ENCODE measurements at places on chromosomes 6 and 20. TPM values are rescaled to one million over a fixed set of nuclear protein-coding genes. Genes with fewer than 3 reads are reported as not detected.

The DNAH8 gene
- not detected for polyA plus RNA-seq

The TINAG gene
- not detected for polyA plus RNA-seq

The ANKS1A gene
- polyA plus RNA-seq: 9.8 TPM

DNA sequence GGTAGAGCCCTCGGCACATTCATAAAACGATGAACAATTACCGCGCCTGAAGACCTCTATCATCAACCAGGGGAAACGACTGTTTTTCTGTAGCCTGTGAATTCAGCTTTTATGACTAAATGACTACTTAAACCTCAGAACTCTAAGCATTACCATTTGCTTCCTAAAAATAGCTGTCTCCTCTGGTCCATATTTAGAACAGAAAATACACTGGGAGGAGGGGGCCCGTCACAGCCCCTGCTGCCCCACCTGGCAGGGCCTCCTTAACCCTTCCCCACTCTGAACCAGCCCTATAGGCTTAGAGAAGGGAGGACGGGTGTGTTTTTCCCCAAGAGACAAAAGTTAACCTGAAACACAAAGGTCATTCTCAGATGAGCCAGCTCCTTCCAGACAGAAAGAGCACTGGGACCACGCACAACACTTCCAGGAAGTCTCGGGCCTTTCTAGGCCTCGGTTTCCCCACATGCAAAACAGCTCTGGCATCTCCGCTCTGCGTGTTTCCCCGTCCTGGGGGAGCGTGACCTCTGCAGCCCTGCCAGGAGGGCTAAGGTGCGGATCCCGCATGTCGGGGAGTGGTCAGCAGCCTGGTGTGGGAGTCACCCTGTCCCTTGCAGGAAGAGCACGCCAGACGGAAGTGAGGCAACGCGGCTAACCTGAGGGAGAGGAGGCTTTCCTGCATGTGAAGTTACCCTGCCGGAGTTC, 193.9 kb downstream of the DLL1 start:
- H3K27ac ChIP-seq: no peak overlapping the region
- H3K4me3 ChIP-seq: no peak overlapping the region
- DNase-seq: no peak
- no peaks in the 10 kb centered on the region for H3K27me3 ChIP-seq

- H3K36me3 ChIP-seq: no peaks in the 10 kb centered on the region
- DNase-seq: no peak
- no peaks in the 10 kb centered on the region for H3K4me1 ChIP-seq
- H3K27ac ChIP-seq: no peak overlapping the region
- no peak overlapping the region for H3K4me3 ChIP-seq
Observed at GRCh38 chr20:42046371-42047085, 428.4 kb upstream of the CHD6 start.

GRCh38 chr20:47392721-47393073, 36.2 kb upstream of the ZMYND8 start:
- DNase-seq: no peak
- H3K27ac ChIP-seq: no peak overlapping the region
- H3K4me3 ChIP-seq: no peak overlapping the region
- no peaks in the 10 kb centered on the region for H3K27me3 ChIP-seq
- no peaks in the 10 kb centered on the region for H3K36me3 ChIP-seq

DNA sequence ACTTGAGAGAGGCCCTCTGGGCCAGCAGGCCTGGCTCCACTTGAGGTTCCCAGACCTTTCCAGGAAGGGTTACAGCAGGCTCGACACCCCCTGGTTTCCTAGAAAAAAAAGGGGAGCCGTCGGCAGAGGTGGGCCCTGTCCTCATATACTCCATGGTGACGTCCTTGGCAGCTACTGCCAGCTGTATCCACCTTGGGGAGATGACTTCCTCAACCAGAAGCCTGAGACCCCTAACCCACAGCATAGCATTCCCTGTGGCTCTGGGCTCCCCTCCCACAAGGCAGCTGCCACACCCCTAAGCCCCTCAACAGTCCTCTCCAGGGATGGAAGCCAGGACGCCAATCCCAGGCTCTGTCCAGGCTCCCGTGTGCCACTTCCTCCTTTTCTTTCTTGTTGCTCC, 294.8 kb downstream of the CDC5L start:
- no peaks in the 10 kb centered on the region for H3K36me3 ChIP-seq
- no peaks in the 10 kb centered on the region for H3K27me3 ChIP-seq
- DNase-seq: no peak
- H3K4me3 ChIP-seq: no peak overlapping the region
- H3K27ac ChIP-seq: no peak overlapping the region

DNA sequence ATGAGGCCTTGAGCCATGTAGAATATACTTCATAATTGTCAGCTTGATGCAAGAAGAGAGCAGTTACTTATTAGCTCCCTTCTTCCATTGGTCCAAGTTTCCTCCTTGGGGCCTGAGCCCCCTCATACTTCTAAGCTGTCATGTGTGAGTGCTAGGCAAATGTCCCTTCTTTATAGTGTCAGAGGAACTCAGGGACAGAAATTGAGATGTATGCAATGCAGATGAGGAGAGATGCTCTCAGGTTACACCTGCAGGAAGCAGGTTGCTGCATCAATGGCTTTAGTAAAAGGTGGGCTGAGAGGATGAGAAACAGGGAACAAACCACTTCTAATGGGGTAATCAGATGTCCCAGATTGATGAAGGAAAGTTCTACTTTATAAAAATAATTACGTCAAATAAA, 6.7 kb upstream of the PDSS2 start:
- no peaks in the 10 kb centered on the region for H3K27me3 ChIP-seq
- H3K4me3 ChIP-seq: no peak overlapping the region
- no peaks in the 10 kb centered on the region for H3K36me3 ChIP-seq
- DNase-seq: no peak

- peak; percentile 84 for DNase-seq
- H3K27me3 ChIP-seq: no peaks in the 10 kb centered on the region
- no peak overlapping the region for H3K4me3 ChIP-seq
- H3K27ac ChIP-seq: no peak overlapping the region
- no peaks in the 10 kb centered on the region for H3K4me1 ChIP-seq
Observed at GRCh38 chr20:59751075-59751711, 146.9 kb downstream of the PHACTR3 start.

DNA sequence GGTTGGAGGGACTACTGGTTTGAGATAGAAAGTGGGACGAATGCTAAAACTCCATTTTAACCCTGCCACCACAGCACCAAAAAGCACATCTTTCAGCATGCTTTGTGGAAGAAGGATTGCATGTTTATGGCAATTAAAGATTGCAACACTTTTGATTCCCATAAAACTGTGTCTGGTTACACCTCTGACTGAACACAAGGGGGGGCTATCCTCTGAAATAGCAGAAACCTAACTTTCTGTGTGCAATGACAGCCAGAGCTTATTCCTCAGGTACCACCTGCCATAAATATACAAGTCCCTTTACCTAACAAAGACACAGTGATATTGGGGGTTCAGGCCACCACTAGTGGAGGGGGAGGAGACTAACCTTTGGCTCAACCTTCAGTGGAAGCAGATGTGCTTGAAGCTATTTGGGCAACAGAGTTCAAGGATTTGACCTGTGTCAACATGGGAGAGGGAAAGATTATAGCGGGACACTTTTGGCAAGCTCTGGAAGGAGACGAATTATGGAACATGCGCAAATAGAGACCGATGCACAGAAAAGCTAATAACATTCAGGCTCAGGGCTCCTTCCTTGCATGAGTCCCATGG, 9.6 kb upstream of the PLG start:
- no peaks in the 10 kb centered on the region for H3K27me3 ChIP-seq
- no peak overlapping the region for H3K27ac ChIP-seq
- H3K4me3 ChIP-seq: no peak overlapping the region

GRCh38 chr20:59850018-59850641, 83.3 kb downstream of the SYCP2 start:
- no peaks in the 10 kb centered on the region for H3K4me1 ChIP-seq
- no peak overlapping the region for H3K4me3 ChIP-seq
- no peaks in the 10 kb centered on the region for H3K36me3 ChIP-seq

DNA sequence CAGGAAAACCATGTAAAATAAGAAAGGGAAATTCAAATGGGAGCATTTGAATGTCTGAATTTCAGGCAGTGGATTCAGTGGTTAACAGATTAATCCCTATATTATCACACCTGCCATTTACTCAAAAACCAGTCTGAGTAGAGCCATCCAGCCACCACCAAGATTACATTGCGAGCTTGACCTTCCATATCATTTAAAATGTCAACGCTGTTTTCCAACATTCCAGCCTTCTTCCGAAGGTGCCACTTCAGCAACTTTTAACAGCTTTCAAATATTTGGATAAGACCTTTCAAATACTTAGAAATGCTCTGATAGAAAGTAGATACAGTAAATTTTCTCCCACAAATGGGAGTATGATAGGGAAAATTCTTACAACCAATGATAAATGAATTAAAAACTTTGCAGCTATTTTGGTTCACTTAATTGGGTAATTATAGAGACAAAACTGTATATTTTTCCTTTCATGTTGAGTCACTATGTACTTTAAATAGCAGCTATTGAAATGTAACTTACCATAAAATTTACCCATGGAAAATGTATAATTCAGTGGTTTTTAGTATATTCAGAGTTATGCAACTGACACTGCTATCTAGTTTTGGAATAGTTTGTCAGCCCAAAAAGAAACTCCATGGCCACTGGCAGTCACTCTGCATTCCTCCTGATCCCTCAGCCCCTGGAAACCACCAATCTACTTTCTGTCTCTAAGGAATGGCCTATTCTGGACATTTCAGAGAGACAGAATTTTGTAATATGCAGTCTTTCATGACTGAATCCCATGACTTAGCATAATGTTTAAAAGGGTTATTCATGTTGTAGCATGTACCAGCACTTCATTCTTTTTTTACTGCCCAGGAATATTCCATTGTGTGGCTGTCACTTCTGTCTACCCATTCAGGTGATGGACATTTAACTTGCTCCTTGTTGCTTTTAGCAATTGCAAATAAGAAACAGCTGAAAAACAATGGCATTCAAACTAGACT, 21.5 kb downstream of the EZR start:
- no peak overlapping the region for H3K4me3 ChIP-seq
- no peak overlapping the region for H3K27ac ChIP-seq
- H3K27me3 ChIP-seq: no peaks in the 10 kb centered on the region
- DNase-seq: no peak
- H3K36me3 ChIP-seq: no peaks in the 10 kb centered on the region

DNA sequence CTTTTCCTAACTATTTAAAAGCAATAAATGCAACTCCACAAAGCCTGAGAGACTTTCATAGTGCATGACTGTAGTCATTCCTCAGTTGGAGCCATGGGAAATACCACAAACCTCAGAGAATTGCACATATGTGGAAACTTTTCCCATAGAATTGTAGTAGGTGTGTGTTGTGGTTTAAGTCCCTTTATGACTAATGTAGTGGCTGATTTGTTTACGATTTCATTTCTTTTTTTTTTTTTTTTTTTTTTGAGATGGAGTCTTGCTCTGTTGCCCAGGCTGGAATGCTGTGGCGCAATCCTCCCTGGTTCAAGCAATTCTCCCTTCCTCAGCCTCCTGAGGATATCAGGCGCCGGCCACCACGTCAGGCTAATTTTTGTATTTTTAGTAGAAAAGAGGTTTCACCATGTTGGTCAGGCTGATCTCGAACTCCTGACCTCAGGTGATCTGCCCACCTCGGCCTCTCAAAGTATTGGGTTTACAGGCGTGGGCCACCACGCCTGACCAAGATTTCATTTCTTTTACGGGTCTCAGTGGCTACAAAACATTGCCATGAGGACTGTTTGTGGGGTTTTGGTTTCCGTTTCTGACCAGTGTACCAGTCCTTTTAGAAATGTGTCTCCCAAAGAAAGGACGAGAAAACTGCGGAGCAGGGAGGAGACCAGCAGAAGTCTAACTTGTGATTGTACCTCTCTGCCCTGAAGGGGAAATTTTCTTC, 212.1 kb upstream of the MARCKS start:
- H3K4me1 ChIP-seq: peaks cover 3% of the 10 kb centered on the region
- H3K27me3 ChIP-seq: peaks cover 3% of the 10 kb centered on the region
- H3K27ac ChIP-seq: no peak overlapping the region
- H3K4me3 ChIP-seq: no peak overlapping the region
- DNase-seq: no peak

- H3K27me3 ChIP-seq: no peaks in the 10 kb centered on the region
- H3K36me3 ChIP-seq: no peaks in the 10 kb centered on the region
- DNase-seq: no peak
- H3K27ac ChIP-seq: no peak overlapping the region
Observed at GRCh38 chr6:35754452-35755277, 17.8 kb downstream of the ARMC12 start.

GRCh38 chr20:64057628-64058498, 5.1 kb upstream of the TCEA2 start:
- H3K4me3 ChIP-seq: no peak overlapping the region
- peak; percentile 98 for DNase-seq
- peaks cover 12% of the 10 kb centered on the region for H3K4me1 ChIP-seq
